ENCODE measurements at places on chromosomes 4 and X.

DNA sequence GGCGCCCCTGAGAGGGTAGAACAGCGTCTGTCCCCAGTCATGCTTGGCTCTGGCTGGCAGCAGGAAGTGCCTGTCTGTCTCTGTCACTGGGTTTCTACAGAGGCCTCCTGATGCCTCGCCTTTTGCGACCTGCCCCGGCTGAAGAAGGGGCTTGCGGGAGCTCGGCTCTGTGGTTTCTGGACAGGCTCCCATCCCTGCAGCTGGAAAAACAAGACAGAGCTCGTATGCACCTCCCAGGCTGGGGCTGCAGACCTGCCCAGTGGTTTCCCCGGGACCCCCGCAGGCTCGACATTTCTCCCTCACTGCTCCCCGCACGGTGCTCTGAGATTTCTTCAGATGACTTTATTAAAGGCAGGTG lies 57.0 kb upstream of the SORCS2 start:
- no peak for DNase-seq

- no peak for DNase-seq
These were observed 43.4 kb downstream of the NRK start for GRCh38 chrX:105865709-105866108.

- no peak for DNase-seq
These were observed 514 bp downstream of the FANCB start for GRCh38 chrX:14872355-14872754.

DNA sequence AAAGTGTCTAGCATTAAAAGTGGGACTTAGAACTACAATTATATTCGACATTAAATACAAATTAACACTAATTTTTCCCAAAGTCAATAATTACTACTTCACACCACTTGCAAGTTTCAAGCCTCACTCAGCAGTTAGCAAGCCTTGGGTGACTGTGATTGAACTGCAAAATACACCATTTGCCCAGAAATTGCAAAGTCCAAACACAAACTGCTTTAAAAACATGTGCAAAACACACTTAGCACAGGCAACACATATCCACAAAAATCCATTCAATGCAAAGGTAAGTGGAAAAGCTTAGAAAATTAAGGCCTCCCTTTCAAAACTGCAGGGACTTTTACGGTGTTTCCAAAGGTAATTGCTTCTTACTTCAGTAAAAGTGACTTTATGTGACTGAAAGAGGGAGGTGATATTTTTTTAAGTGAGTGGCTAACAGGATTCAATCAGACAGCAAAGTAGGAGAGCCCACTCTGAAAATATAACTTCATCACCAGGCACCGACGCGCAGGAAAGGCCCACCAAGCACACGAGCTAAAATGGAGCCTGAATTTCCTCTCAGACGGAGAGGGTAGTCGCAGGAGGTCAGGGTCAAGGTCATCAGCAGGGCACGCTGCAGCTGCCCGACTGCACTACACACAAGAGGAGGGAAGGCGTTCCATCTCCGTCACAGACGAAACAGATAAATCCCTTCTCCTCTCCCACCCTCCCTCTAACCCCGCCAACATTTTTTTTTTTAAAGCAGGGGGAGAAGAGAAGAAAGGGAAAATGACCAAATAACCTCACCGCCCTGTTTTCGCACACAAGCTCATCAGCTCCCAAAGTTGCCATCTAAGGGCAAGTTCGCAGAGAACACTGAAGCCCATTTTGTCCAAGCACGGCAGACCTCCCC lies 3.1 kb downstream of the ZNF827 start:
- DNase-seq = no peak

GRCh38 chr4:125642645-125643044 lies 327.9 kb downstream of the FAT4 start:
- no peak for DNase-seq

- DNase-seq = no peak
These were observed 930 bp downstream of the ZNF718 start for GRCh38 chr4:125091-125771.

GRCh38 chrX:150975655-150976390 lies 7.3 kb upstream of the HMGB3 start:
- DNase-seq = no peak

GRCh38 chr4:7539659-7540058 lies 104.9 kb upstream of the PSAPL1 start:
- no peak for DNase-seq

- DNase-seq = no peak
These were observed 70.3 kb downstream of the RAB28 start for GRCh38 chr4:13413729-13414437.

- DNase-seq = no peak
These were observed 2506.6 kb downstream of the ARAP2 start for GRCh38 chr4:33737726-33738125.

GRCh38 chrX:96687776-96688175 lies 3.1 kb downstream of the DIAPH2 start:
- no peak for DNase-seq

- DNase-seq = no peak
These were observed 256.9 kb downstream of the ADAMTS3 start for GRCh38 chr4:72312032-72312650.

DNA sequence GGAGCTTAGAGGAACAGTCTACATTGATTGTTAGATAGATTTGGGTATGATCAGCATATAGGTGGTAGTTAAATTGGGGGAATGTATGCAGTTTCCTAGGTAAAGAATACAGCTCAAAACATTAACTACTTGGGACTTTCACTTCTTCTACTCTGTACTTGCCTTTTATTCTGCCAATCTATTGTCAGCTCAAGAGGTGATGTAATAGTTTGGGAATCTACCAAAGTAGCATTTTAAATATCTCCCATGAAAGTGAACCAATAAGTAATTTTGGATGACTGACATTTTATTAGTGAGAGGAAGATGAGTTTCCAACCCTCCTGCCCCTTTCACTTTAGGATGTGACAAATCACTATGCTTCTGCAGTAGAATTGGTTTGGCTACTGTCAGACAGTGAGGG lies 43.4 kb downstream of the NUDT6 start:
- DNase-seq = no peak

DNA sequence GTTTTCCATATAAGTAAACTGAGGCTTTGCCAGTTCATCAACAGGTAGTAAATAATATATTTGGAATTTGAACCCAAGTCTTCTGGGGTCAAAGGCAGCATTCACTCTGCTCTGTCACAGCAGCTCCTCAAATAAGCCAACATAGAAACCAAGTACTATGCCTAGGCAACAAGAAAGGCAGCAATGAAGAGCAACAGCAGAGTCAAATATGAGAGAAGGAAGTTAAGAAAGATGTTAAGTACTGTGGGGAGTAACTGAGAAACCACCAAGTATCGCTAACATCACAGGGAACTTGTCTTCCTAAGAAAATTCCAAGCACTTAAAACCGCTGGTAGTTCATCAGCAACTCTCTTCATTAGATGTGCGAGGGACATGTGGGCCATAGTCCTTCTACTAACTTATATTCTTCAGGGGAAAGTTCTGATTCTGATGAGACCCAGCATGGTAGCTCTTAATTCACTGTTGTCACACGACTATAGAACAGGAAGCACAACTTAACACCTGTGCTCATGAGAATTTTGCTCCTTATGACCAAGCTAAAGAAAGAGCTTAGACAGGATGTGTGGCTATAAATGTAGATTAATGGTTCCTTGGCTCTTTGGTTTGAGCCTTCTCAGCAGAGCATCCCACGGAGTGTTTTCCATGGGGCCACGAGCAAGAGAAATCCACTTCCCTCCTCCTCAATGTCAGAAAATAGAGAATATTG lies 107.8 kb downstream of the AR start:
- no peak for DNase-seq

GRCh38 chr4:110224812-110225211 lies 26.4 kb upstream of the ELOVL6 start:
- no peak for DNase-seq

- no peak for DNase-seq
These were observed 50.0 kb downstream of the C4orf46 start for GRCh38 chr4:158621729-158622128.

DNA sequence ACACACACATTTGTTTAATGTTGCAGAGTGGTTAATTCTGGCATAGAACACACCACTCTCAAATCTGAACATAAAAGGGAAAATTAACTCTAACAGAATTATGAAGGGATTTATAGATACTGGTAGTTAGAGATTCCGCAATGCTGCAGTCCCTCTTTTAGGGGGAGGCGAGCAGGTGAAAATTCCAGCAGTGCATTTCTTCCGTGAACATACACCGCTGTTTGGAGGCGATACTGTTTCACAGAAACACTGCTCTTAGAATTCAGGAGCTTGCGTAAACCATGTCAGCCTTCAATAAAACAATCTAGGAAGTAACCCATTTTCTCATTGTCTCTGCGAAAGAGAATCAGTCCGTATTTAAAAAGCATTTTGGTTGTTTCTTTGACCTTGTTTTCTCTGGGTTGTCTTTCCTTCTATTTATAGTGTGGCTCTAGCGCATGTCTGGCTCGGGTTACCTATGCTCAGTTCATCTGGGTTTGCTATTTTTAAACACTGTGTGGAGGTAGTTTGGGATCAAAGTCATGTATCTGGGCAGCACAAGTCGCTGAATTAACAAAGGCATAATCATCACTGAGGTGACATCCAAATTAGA lies 90.4 kb downstream of the GPAT3 start:
- no peak for DNase-seq

DNA sequence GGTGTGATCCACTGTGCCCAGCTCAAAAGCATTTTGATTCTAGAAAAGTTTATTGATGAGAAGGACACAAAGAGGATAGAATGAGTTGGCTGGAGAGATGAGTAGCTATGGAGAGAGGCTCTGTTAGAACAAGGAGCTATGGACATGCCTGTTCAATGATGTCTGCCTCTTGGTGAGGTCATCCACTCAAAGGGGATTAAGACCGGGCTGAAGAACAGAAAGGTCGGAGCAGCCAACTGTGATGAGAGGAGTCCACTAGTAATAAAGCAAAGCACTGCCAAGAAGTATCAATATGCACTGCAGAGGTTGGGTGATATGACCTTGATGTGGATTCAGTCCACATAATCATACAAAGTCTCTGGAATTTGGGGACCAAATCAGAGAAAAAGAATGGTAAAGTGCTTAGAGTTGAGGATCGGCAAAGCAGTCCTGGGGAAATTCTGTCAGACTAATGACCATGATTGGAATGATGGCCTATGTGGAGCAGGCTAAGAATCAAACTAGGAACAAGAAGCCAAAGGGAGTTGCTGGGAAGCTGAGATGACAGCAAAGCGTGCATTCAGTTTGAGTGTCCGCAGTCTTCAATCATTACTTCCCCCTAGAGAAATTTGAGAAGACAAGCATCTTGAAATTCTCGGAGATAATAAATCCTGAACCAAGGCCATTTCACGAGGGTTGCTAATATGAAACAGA lies 55.7 kb upstream of the MMAA start:
- no peak for DNase-seq

DNA sequence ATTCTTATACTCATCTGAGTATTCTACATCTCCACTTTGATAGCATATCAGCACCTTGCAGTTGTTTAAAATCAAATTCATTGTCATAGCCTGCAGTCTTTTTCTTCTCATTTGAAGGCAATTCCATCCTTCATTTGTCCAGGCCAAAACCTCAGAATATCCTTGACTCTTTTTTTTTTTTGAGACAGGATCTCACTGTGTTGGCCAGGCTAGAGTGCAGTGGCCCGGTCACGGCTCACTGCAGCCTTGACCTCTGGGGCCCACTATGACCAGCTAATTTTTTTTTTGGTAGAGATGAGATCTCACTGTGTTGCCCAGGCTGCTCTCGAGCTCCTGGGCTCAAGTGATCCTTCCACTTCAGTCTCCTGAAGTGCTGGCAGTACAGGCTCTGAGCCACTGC lies 2.6 kb downstream of the MRPL1 start:
- DNase-seq = no peak

DNA sequence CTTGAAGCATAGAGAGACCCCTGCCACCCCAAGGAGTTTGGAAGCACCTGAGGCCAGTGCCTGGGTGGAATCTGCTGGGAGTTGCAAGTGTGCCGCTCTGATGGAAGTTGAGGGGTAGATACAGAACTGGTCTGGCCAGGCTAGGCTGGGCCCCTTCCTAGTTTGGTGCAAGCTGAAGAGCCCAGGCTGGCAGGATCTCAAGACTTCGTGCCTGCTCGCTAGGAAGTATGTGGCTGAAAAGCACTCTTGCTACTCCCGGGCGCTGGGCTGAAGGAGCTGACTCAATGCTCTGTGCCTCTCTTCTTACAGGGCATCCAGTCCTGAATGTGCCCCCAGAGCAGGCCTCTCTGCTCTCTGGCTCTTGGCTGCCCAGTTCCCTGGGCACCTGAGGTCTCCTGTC lies 51.7 kb upstream of the PJA1 start:
- DNase-seq = no peak

- no peak for DNase-seq
These were observed 5.2 kb downstream of the TLR3 start for GRCh38 chr4:186074189-186074588.

DNA sequence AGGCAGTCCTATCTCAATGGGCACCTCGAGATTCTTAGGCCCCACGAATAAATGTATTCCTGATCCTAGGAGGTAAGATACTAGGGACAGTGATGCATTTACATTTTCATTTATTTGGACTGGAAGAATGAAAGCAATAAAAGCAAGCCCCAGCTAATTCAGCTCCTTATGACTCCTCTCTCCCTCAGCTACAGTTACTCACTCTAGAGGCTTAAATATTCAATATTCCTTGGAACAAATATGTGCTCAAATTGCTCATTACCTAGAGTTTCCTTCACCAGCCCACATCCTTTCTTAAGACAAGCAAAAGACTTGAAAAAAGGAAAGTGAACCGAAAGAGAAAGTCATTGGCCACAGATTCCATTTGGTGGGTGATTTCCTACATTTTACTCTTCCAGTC lies 13.9 kb downstream of the PAGE2 start:
- DNase-seq = no peak

GRCh38 chr4:109440948-109441347 lies 7.3 kb downstream of the SEC24B start:
- DNase-seq = no peak

GRCh38 chr4:138656990-138657389 lies 358.6 kb upstream of the NOCT start:
- DNase-seq = no peak

DNA sequence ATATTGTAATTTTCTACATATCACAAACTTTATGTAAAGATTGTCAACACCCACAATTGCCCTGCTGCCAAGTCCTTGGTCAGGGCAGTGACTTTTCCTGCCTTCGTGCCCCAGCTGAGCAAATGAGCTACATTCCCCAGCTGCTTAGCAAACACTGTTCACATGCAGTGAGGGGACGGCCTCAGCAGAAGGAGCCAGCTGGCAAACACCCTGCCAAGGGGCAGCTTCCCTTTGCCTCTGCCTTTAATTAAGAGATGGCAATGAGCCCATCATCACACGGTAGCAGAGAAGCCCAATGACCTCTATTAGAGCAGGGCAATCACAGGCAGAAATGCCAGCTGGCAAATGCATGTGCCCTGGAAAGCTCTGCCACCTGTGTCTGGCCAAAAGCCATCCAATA lies 253.4 kb downstream of the EPHA5 start:
- no peak for DNase-seq

DNA sequence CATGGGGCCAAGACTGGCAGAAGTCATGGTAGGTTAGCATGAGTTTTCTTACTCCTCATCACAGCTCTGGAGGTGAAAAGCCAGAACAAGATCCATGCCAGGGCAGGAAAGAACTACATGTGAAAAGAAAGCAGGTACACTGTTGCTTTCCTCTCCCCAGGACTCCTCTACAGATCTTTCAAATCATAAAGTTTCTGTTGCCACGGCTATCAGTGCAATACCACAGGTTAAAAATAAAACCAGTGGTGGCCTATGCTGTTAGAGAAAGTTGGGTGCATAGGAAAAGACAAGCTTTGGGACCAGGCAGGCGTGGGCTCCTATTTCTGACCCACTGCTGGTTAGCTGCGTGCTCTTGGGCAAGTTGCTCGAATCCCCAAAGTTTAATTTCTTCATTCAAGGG lies 81.4 kb downstream of the SH3RF1 start:
- DNase-seq = no peak

- DNase-seq = no peak
These were observed 109.5 kb upstream of the MYOZ2 start for GRCh38 chr4:119025916-119026661.

- DNase-seq = no peak
These were observed 2.4 kb downstream of the SLC25A43 start for GRCh38 chrX:119401569-119401968.

All from cerebellar nuclear complex (tissue), 1 donor.